ENCODE measurements at places on chromosomes 7 and 10.
A peak's percentile ranks its signal among the peaks of the same experiment; 100 is the strongest.

DNA sequence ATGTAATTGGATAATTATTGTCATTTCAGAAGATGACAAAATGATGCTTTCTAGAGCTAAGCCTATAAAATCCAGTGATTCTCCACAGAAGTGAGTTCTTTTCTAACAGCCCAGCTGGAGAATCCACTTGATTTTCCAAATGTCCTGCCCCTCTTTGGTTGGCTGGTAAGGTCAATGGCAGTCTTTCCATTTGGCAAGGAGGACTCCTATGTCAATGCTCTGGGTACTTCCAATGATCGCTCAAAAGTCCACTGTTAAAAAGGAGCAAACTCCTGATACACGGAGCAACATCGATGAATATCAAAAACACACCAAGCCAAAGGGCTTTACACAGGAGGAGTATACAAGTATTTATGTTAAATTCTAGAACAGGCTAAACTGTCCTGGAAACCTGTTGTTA is 57.8 kb downstream of the STK17A start:
- DNase-seq, result no peak

GRCh38 chr7:158452331-158452730 is 135.3 kb downstream of the PTPRN2 start:
- DNase-seq, result no peak

- DNase-seq, result no peak
Observed at GRCh38 chr7:107961405-107961804, 41.6 kb downstream of the LAMB1 start.

GRCh38 chr10:58266826-58267712 is 625 bp downstream of the IPMK start:
- peak; percentile 25 for DNase-seq

- DNase-seq, result no peak
Observed at GRCh38 chr10:25556457-25556856, 377.6 kb upstream of the MYO3A start.

- DNase-seq, result no peak
Observed at GRCh38 chr7:130365511-130366441, 14.5 kb upstream of the CPA1 start.

DNA sequence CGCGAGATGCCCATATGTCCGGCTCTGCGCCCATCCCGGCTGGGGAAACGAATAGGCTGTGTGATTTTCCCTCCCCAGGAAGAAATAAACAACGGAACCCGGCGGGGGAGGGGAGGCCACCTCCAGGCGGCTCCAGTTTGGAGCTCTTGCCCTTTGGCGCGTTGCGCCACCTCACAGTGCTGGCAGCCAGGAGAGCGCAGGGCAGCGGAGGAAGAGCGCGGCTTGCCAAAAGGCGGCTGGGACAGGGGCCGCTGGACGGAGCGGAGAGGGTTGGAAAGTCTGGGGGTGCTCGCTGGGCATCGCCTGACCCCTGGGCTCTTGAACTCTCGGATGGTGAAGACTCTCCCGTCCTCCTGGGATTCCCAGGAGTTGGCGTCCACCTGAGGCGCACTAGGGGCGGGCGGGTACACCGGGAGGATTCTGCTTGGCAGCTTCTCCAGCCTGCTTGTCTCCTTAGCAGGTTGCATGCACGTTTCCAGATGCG is 5.3 kb upstream of the NEUROG3 start:
- no peak for DNase-seq
